ENCODE measurements at places on chromosomes 13 and 19. TPM values are rescaled to one million over a fixed set of nuclear protein-coding genes. Genes with fewer than 3 reads are reported as not detected.

The SLC25A41 gene
- polyA plus RNA-seq: 0.24 TPM

The ZNF534 gene
- polyA plus RNA-seq: 0.72 TPM

The ZNF229 gene
- 6.3 TPM for polyA plus RNA-seq

The ZNF729 gene
- 0.16 TPM for polyA plus RNA-seq

The ZNF69 gene
- polyA plus RNA-seq: 3.0 TPM

All from muscle of arm (tissue), 14 donors.